ENCODE measurements at places on chromosomes 6 and 20.

DNA sequence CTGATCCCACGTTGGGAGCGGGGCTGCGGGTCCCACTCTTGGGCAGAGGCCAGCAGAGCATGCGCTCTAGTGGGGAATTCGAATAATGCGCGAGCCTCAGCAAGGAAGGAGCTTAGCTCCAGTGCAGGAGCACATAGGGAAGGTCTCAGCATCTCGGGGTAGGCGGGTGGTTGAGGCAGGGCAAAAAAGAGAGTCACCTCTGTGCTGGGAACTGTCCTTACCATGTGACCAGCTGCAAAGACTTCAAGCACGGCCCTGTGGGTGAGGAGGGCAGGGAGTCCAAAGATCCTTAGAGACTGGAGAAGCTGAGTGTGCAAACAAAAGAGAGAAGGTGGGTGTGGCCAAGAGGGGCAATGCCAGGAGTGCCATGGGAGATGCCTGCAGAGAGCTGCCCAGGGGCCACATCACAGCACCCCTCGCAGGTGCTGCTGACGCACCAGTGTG is 79.2 kb upstream of the CD93 start:
- no peak for DNase-seq

GRCh38 chr6:71665931-71666330 is 220.4 kb upstream of the RIMS1 start:
- no peak for DNase-seq

DNA sequence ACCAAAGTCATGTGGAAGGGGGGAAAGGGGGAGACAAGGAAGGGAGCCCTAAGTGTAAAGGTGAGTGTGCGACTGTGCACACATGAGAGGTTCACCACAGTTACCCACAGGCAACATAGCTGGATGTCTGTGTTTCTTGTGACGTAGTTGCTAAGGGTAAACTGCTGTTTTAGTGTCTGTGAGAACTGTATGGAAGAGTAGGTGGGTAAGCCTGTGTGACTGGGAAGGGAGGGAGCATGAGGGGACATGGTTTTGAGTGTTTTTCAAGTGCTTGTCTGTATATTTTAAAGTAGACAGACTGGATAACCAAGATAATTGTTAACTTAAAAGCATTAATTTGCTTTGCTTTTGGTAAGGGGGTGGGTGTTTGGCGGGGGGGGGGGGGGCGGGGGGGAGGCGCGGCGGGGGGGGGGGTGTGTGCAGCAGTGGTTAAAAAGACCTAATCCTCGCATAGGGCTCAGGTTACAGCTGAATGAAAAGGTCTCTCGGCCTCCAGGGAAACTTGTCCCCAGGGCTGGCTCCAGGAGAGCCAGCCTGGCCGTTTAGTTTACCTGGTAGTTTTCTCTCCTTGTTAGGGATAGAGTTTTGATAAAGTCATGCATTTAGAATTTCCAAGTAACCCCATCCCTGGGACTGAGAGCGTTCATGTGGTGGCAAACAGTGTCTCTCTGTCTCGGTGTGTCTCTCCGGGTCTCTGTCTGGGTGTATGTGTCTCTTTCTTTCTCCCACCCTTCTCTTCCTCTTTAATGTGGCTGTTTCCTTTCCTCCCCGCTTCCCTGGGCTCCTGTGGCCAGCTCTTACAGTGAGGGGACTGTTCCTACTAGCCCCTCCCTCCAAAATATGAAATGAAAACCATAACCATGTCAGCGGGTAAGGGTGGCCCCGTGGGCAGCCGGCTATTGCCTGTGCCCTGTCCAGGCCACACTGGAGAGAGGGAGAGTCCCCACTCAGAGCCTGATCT is 3.4 kb downstream of the SCUBE3 start:
- no peak for DNase-seq

DNA sequence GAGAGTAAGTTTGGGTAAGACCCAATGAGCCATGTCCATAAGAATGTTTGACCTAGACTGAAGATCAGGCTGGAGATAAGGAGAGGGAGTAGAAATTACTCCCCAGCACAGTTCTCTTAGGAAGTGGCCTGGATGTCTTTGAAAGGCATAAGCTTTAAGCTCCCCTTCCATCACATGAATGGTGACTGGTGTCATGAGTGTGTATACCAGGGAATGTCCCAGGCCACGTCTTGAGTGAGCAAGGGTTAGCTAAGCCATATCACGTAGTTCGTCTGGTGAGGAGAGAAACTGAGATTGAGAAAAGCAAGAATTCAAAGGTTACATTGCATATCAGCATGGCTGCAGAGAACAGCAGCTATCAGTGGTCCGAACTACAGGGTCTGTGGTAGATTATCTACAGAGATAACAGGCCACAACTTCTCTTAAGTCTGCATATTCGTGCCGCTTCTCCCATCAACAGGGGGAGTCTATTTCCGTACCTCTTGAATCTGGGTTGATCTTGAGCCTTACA is 60.1 kb upstream of the BMP2 start:
- DNase-seq = no peak

DNA sequence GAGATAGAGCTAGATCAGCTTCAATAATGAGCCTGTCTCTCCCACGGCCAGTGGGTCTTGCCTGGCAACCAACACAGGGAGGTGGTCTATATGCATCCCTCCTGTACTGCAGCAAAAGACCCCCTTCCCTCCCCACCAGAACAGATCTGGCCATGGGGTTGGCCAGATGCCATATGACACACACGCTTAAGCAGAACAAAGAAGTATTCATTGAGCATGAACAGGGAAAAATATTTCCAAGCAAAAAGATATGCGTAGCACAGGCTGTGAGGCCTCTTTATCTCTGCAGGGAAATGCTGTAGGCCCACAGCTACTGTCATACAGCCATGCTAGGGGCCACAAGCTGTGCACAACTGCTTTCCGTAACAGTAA is 73.4 kb upstream of the NRSN1 start:
- no peak for DNase-seq

DNA sequence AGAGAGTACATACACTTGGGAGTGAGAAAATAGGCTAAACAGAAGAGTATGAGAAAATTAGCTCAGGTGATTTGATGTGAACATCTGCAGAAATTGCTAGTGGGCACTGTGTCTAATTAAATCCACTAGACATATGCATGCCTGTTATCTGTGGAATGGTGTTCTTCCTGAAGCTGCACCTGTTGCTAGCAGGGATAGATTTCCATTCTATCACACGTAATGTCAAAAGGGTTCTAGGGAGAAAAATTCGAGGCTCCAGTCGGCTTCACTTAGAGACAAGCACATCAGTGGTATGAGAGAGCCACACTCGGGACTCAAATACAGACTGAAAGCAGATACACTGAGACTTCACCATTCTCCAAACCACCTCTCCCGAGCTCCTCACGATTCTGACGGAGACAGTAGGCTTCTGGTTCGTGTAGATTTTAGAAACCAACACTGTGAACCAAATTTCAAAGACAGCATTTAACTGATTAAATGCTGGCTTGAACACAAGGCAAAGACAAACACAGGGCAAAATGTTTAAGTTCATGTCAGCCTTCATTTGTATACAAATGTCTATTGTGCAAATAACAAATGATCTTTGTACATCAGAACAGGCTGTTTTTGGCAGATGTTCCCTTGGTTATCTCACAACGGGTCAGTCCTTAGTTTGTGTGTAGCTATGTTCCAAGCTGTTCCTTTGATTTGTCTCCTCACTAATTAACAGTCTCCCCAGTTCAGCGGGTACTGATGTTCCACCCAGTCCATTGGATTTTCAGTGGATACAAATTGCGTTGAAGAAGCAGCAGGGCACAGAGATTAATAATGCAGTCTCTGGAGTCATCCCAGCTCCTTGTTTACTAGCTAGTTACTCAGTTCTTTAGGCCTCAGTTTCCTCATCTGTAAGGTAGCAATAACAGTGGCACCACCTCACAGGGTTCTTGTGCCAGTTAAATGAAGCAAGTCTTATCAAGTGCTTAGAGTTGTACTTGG is 131.0 kb upstream of the IFNGR1 start:
- DNase-seq = no peak

GRCh38 chr6:148192310-148192709 is 150.3 kb upstream of the SASH1 start:
- no peak for DNase-seq

DNA sequence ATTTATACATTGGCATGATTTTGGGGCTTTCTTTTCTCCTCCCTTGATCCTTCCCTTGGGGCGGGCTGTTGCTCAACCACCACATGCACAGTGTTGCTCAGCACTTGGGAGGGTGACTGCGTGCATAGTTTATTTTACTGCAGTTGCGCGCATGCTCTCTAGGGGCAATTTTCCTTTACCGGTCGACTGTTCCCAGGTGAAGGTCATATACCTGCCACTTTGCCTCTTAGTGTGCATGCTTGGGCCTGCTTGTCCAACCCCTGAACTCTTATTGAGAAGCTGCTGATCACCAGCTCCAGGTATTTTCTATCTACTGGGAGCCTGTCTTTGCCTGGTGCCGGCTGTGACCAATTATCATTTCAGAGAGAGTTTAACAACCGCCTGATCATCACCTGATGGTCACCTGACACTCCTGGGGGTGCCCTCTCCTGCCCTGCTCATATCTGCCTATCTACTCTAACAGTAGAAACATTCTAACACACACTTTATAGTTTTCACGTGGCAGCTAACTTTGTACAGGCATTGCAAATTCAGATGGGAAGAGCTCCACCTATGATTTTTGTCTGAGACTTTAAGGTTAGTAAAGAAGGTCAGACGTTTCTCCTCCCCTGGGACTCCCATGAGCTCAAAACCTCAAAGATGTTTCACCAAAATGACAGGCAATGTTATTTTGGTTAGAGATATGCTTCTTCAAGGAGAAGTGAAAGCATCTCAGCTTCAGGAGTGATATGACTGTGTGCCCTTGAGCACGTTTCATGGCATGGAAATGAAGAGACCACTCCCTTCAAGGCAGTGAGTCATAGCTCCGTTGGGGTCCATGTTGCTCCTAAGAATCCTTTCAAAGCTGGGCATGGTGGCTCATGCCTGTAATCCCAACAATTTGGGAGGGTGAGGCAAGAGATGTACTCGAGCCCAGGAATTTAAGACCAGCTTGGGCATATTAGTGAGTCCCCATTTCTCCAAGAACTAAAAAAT is 227.5 kb upstream of the MYLIP start:
- no peak for DNase-seq

DNA sequence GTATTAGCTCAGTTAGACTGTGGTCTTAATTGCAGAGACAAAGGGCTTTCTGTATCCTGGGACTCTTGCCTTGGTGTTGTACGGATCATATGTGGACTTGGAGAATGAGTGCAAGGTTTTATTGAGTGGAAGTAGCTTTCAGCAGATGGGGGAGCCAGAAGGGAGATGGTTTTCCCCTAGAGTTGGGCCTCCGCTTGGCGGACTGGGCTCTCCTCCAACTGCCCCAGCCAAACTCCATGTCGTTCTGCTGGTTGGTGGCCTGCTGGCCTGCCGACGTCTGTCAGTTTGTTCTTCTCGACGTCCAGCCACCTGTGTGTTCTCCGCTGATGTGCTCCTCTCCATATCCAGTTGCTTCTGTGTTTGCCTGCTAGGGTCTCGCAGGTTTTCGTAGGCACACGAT is 189.5 kb upstream of the FLRT3 start:
- no peak for DNase-seq

- no peak for DNase-seq
Measured at GRCh38 chr6:6007366-6008088, 802 bp upstream of the NRN1 start.

- DNase-seq = no peak
Measured at GRCh38 chr6:14595751-14596150, 478.2 kb downstream of the CD83 start.

- no peak for DNase-seq
Measured at GRCh38 chr20:19012676-19013075, 199.1 kb downstream of the SCP2D1 start.

DNA sequence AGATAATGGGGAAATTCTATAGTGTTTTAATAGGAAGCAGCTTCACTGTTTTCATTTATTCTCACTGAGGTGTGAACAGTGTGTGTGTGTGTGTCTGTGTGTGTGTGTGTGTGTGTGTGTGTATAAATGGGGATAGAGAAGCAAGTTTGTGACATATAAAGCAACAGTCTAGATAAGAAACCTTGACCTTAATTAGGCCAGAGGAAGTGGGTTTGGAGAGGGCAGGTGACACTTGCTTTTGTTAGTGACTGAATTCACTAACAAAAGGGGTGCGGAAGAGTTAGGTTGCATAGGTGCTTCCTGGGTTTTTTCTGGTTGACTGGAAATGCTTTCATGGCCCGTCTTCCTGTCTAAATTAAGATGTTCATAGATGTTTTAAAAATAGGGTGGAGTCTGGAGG is 515.7 kb upstream of the FLRT3 start:
- no peak for DNase-seq

GRCh38 chr6:45422503-45423110 is 44.9 kb upstream of the SUPT3H start:
- DNase-seq = peak; percentile 43

GRCh38 chr6:9511157-9511556 is 903.7 kb downstream of the TFAP2A start:
- no peak for DNase-seq

GRCh38 chr6:33217681-33218080 is 9.4 kb downstream of the RING1 start:
- DNase-seq = no peak

DNA sequence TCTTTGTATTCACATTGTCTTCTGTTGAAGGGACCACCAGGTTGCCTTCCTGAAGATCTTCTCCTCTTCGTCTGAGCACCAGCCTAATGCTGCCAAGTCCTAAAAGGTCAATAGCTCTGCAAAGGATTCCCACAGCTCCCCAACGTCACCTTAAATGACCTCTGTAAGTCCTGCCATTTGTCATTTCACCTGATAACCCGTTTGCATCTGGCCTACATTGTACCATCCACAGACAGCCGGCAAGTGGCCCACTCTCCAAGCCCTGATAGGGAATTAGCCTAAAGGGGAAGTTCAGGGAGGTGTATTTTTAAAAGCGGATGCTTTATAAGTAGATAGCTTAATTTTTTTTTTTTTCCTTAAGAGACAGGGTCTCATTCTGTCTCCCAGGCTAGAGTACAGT is 127.8 kb downstream of the ZMYND8 start:
- DNase-seq = no peak

DNA sequence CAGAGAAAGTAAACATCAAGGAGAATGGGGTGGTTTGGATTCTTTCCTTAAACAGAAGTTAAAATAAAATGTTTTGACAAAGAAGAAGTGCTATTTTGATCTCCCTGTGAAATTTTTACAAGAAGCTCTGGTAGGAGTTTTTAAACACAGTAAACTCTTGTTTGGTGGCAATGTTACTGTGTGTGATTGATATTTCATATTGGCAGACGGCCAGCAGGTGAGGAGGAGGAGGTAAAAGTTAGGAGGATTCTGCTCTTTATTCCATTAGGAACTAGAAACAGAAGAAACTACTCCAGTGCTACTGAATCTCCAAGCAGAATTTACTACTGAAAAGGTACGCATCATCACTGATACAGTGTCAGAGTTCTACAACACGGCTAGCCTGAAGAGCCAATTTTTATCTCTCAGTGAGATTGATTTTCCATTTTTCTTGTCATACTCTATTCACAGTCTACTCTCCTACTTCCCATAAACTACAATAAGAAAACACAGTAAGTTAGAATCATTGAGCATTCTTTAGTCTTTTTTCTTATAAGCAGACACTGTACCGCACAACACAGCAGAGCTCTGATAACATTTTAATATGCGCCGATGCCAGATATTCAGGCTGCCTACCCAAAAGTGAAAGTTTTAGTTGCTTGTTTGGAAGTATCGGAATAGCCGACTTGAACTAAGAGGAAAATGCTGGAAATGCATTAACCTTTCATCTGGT is 21.2 kb upstream of the AFDN start:
- no peak for DNase-seq
